HT1080 (cell line): ENCODE measurements at places on chromosomes 11 and 22.

DNA sequence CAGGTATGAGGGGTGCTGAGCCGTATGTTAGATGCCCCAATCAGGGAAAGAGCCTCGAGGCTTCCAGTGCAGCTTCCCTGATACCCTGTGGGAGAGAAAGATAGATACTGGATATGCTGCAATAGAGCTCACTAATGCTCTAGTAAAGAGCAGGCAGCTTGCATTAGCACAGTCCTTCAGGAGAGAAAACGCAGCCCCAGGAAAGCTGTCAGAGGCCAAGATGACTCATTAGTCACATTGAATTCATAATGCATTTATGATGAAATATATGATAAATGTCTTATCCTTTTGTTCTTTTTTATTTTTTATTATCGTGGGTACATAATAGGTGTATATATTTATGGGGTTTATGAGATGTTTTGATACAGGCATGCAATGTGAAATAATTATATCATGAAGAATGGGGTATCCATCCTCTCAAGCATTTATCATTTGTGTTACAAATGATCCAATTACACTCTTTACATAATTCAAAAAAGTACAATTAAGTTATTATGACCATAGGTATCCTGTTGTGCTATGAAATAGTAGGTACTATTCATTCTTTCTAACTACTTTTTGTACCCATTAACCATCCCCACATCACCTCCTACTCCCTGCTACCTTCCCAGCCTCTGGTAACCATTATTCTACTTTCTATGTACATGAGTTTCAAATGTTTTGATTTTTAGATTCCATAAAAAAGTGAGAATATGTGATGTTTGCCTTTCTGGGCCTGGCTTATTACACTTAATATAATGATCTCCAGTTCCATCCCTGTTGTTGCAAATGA is 94.5 kb upstream of the TOP3B start:
- no peak for DNase-seq

DNA sequence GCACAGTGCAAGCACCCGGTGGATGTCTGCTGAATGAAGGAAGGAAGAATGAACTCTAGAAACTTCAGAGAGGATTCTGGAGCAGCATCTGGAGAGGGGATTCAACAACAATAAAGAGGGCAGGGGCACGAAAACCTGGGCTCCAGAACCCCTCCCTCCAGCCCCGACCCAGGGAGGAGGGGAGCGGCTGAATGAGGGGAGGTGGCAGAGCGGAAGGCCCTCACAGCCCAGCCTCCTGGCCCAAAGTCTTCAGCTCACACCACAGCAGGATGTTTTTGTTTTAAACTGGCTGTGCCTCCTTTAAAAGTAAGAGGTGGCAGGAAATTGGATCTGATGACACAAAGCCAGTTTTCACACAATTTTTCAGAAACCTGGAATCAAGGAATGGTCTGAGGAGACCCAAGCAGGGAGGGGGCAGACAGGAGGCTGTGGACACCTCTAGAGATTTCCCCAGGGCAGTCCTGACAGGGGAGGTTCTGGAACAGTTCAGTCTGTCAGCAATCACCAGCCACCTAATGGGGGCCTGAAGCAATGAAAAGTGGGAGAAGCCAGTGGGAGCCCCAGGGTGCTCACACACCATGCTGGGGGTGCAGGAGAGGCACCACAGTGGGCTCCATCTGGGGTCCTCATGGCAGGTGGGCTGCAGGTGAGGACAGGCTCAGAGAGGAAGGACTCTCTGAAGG is 44.4 kb upstream of the TCF20 start:
- DNase-seq = no peak

- peak; percentile 72 for DNase-seq
Observed at GRCh38 chr11:33829430-33830141, 55.3 kb upstream of the FBXO3 start.

GRCh38 chr11:16350125-16350524 is 6.2 kb downstream of the SOX6 start:
- no peak for DNase-seq

GRCh38 chr22:32721328-32722180 is 80.0 kb upstream of the TIMP3 start:
- no peak for DNase-seq
